Activated T-cell treated with anti-CD3 and anti-CD28 coated beads for 1 hour (primary cell): ENCODE measurements at places on chromosomes 2 and 18.

- no peak for DNase-seq
These were observed 12.0 kb downstream of the RUFY4 start for GRCh38 chr2:218081063-218081462.

DNA sequence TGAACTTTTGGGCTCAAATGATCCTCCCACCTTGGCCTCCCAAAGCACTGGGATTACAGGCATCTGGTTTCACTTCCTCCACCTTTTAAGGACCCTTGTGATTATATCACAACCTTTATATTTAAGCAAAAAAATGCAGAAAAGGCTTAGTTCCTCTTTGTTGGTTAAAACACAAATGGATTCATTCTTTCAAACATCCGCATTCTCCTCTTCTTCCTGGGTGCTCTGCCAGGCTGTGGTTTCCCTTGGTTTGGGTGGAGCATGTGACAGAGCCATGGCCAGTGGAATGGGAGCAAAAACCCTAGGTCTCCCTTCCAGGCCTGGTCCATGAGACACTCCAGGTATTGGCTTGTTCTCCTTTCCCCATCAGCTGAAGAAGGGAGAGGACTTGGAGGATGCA, 9.9 kb upstream of the SLC66A3 start:
- no peak for DNase-seq

DNA sequence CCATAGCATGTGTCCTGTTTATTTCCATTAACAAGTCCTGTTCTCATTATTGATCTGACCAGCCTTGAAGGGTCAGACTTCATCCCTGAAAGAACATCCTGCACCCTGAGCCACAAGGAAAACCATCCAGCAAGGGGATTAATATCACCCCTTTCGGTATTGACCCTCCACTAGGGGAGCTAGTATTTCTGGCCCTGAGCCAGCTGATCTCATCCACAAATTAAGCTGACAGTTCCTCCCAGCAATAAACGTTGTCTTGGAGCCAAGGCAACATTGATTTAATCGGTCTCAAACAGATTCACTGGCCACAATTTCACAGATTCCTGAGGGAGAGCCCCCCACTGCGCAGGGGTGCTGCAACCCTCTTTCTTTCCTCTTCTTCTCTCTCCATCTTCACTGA, 353.1 kb upstream of the FANCL start:
- DNase-seq = no peak

DNA sequence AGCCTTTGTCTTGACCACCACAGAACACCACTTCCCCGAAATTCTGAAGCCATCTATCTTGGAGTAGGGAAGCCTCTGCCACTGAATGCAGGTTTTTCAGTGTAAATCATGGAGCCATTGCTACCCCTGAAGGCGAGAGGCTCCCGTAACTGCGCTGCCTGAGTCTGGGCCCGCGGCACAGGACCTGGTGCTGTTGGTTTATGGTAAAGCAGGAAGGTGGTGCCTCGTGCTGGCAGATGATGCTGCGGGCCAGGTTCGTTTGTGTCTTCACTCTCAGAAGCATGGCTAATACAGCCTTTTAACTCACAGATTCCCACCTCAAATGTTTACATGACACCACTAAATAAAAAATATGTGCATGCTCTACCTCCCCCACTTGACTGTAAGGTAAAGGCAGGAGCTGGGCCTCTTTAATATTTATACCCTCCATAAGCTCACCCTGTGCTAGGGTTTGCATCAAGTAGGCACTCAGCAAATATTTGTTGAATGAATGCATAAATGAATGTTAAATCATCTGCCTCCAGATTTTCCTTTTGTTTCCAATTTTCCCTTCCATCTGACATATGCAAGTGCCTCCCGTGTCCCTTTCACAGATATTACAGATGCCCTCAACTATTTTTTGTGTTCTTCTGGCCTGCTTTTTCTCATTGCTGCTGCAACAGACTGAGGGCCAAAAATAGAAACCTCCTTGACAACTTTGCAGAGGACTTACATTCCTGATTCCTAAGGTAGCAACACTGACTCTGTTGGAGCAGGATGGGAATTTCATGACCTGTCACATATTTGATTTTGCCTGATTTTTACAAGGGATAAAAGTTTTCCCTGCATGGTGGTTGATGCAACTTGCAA, 83.5 kb upstream of the CPO start:
- no peak for DNase-seq

DNA sequence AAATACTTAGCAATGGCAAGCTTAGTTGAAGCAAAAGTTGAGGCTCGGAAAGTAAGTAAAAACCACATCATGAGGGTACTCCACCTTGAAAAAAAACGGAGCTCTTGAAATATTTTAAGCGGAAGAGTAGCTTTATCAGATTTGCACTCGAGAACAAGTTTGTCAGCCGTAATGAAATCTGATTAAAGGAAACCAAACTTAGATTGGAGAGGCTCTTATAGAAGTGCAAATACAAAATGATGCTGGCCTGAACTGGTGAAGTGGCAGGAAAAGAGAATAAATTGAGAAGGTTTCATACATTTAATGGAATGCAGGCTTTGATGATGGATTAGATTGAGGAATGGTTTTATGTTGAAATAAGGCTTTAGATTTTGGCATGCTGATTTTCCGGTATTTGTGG, 484.2 kb downstream of the PID1 start:
- no peak for DNase-seq

DNA sequence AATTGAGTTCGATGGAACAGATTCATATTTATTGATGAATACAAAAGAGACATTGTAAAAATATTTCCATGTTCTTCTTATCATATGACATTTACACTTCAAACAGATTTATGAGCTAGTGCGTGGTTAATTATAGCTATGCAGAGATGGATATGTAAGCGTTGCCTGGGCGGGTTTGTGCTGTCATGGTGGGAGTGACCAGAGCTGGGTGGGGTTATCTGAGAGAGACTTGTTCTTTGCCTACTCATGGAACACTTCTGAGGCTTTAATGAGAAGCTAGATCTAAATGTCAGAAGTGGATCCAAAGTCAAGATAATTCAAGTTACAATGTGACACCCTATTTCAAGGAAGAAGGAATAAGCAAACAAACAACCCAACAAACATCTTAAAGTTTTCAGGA, 162.3 kb upstream of the ZEB2 start:
- no peak for DNase-seq

GRCh38 chr2:62354771-62355561, 151.0 kb downstream of the TMEM17 start:
- DNase-seq = no peak

GRCh38 chr2:71069376-71069775, 928 bp downstream of the NAGK start:
- no peak for DNase-seq

DNA sequence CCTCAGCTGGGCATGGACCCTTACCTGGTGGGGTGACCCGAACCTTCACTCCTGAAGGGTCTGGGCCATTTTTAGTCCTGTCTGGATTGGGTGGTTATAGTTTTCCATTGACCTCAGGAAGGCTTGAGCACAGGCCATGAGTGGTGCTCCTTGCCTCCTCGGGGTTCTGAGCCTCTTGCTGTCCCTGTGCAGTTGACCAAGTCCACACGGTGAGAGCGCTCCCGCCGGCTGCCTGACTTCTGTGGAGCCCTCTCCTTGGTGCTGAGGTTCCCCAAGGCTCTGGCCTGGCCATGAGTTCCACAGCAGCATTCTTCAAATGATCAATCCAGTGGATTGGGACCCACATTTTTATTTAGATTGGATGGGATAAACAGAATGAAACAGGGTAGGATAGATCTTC, 159.5 kb downstream of the SEPTIN10 start:
- no peak for DNase-seq

- no peak for DNase-seq
These were observed 10.4 kb downstream of the CHST10 start for GRCh38 chr2:100407073-100407472.

DNA sequence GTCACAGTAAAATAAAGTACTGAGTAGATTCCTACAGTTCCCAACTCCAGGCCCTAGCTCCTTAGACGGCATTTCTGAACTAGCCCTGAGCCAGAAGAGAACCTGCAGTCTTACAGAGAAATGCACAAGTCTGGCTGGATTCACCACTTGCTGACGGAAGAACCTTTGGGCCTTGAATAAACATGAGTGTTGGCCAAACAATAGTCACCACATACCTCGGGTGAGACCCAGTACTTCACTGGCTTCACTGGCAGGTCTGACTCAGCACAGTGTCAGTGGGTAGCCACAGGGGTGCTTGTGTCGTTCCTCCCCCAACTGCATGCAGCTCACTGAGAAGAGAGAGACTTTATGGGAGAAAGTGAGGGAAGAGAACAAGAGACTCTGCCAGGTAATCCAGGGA, 88.9 kb downstream of the TMEM185B start:
- no peak for DNase-seq

DNA sequence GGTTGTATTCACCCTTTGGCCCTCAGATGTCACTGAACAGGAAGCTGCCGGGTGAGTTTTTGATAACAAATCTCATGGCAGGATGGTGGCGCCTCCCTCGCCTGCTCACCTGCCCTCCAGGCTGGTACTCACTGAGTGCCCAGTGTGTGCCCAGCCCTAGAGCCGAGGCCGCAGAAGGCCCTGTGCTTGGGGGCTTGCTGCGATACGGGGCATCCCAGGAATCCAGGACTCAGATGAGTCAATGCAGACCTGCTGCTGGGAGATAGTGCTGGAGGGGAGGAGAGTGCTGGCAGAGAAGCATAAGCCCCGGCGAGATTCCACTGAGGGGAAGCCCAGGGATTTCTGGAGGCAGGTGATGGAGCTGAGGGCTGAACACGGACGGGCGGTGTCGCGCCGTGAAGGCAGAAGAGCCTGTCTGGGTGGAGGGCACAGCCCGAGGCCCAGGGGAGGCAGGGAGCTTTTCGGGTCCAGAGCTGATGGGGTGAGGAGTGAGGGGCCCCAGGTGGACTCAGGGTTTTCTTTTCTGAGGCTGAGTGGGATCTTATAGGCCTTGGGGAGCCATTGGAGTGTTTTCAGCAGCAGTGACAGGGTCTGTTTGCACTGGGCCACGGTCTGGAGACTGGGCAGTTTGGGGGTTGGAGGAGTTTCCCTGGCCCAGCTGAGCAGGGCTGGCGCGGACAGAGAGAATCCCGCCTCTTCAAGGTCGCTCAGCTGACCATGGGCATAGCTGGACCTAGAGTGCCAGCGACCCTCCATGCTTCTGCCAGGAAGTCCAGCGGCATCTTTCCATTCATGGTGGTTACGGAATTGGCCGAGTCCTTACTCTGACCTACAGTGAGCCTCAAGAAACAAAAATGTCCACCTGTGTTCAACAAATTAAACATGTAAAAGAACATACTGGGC, 35.5 kb downstream of the LDLRAD4 start:
- no peak for DNase-seq

DNA sequence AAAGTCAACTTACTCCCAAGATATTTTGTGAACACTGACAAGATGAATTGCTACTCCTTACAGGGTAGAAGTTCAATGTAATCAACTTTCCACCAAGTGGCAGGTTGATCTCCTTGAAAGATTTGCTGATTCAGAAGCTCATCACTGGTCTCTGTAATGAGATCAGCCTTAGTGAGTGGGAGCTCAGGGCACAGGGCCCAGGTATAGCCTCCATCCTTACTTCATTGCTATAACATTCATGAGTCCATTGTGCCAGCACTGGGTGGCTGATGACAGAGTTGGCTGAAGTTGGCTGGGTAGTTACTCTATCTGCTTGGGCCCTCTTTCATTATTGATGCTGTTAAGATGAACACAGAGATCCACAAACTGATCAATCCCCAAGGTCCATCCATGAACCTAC, 379.0 kb downstream of the IRS1 start:
- no peak for DNase-seq

GRCh38 chr18:770583-770961, 41.5 kb downstream of the YES1 start:
- no peak for DNase-seq

DNA sequence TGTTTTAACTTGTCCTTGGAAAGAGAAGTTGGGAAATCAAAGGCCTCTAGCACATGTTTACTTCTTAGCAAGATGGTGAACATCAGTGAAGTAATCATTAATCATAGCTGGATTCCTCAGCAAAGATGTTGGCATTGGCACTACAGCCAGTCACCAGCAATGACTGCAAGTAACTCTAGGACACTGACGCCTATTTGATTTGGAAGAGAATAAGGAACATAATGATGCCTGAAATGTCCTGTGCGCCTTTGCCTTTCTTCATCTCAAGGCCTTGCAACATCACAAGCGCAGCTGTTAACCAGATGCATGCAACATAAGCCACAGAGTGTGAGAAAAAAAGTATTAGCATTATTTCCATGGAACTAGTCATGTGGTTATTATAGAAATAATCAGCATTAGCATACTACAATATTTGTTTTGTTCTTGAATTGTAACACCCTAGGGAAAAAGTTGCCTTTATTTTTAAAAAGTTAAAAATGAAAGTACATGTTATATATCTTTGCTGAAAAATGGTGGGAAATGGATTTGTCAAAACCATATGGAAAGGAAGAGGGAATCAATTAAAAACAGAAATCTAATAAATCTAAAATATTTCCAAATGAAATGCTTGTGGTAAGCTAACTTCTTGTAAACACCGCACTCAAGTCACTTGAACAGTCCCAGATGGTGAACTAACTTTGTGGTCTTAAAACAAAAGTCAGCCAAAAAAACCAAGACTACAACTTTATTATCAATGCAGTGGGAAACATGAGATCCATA, 55.6 kb downstream of the THADA start:
- DNase-seq = no peak

DNA sequence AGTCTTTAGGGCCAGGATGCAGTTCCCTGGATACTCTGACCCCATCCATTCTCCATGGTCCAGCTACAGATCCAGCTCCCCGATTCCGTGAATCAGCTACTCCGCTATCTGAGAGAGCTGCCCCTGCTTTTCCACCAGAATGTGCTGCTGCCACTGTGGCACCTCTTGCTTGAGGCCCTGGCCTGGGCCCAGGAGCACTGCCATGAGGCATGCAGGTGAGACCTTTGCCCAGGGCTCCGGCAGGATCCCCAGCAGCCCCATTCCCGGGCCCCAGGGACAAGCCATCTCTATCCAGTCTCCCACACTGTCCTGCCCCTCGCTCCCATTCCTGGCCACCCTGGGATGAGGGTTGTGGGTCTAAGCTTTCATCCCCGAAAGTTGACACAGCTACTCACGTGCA, 7.5 kb downstream of the TMEM214 start:
- no peak for DNase-seq

DNA sequence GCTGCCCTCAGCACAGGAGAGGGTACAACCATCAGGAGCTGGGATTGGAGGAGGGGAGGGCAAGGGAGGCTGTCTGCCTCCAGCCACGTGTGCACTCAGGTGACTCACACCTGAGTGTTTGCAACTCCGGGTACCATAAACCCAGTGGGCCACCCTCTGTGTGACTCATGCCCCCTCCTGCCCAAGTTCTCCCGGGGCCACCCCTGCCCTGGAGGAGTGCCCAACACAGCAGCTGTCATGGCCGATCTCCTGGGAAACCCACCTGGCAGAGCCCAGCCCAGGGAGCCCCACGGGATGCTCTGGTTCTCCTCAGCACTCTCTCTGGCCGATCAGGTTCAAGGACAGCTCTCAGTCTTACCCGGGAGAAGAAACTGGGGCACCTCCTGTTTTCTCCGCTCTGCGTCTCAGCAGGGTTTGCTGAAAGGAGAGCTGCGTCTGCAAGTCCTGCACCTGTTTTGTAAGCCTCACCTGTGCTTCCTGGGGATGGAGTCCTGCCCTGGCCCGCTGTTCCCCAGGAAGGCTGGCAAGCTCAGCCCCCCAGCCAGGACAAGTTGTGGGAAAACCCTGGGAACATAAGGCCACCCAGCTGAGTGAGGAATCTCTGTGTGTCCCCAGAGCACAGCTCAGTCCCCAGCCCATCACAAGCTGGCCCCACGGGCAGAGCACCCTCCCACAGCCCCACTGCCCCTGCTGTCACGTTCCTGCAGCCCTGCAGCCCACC, 44.0 kb upstream of the UBE2F start:
- no peak for DNase-seq

GRCh38 chr2:24809316-24810007, 16.2 kb downstream of the CENPO start:
- no peak for DNase-seq

GRCh38 chr2:179307616-179308371, 43.2 kb upstream of the SESTD1 start:
- DNase-seq = no peak
